Prostate gland (tissue), 2 donors: ENCODE measurements at places on chromosomes 1 and 21. TPM values are rescaled to one million over a fixed set of nuclear protein-coding genes. Genes with fewer than 3 reads are reported as not detected.

Gene RAB25
- total RNA-seq: 100 TPM

Gene KCNJ9
- not detected for total RNA-seq

Gene KRTAP20-3
- not detected for total RNA-seq

Gene S100A1
- 9.1 TPM for total RNA-seq

GRCh38 chr1:172382990-172383389 is 37.5 kb upstream of the C1orf105 start:
- no peak for DNase-seq
- H3K27me3 ChIP-seq: no peaks in the 10 kb centered on the region
- H3K27ac ChIP-seq: no peak overlapping the region
- no peak overlapping the region for H3K4me3 ChIP-seq
- H3K36me3 ChIP-seq: no peaks in the 10 kb centered on the region
- no peaks in the 10 kb centered on the region for H3K4me1 ChIP-seq

DNA sequence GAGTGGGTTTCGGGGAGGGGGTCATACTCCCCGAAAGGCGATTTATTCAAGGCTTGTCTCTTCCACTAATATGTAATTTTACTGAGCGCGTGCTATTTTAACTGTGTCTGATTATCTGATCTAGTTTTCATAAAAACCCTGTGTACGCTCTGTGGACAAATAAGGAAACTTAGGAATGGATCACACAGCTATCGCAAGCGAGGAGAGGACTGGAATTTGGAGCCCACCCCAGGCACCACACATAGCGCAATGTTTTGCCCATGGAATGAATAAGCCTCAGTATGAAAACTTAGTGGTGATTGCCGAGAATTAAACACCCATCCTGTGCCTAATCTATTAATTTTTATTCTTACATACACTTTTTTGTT is 9.8 kb upstream of the RAB42 start:
- peaks cover 3% of the 10 kb centered on the region for H3K4me1 ChIP-seq
- H3K36me3 ChIP-seq: peaks cover 12% of the 10 kb centered on the region
- peak overlapping the region; percentile 84 for H3K27ac ChIP-seq
- no peak for DNase-seq
- H3K4me3 ChIP-seq: peak overlapping the region; percentile 75
- H3K27me3 ChIP-seq: no peaks in the 10 kb centered on the region

DNA sequence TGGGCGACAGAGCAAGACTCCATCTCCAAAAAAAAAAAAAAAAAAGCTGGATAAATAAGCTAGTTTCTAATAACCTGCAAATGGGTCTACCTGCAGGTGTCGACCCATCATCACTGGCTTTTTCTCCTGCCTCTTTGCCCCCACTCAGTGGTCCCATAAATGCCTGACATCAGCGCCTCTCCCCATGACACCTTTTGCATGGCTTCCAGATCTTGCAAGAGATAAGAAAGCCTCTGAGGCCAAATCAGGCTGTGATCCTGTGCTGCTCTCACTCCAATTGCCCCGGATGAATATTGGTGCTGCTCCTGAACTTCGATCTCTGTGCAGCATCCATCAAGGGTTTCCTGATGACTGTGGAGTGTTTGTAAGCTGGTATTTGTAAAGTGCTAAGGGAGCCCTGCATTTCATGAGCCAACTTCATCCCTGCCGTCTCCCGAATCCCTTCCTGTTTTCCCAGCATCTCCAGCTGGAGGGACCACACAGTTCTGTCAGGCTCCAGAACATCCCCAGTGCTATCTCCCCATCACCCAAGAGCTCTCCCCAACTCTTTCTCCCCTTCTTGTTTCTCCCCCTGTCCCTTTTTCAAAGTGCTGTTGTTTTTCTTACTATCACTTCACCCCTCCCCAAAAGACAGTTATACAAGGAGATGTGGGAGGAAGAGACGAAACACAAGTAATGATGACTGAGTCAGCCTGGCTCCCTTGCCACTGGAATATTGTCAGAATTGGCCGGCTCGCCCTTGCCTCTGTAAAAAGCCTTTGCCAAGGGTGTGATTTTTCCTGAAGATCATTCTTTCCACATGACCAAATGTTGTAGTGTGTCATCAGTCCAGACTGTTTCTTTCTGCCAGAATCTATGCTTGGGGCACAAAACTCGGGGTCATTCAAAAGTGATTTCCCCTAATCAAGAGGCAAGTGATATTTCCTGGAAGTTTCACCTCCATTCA is 2.8 kb upstream of the EFHD2 start:
- no peak for DNase-seq
- H3K36me3 ChIP-seq: no peaks in the 10 kb centered on the region
- H3K4me3 ChIP-seq: no peak overlapping the region
- no peak overlapping the region for H3K27ac ChIP-seq
- no peaks in the 10 kb centered on the region for H3K27me3 ChIP-seq

DNA sequence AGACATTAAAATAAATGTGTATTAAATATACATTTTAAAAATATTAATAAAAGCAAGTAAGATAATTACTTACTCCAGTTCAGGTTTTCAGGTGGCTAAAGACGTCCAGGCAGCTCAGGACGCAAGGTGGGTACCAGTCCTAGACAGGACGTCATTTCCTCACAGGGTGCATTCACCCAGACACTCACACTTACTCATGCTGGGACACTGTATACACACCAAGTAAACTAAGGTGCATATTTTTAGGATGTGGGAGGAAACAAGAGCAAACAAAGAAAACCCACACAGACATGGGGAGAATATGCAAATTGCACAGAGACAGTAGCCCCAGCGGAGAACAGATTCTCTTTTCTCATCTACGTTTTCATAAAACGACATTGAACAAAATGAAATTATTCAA is 457.9 kb downstream of the BRINP3 start:
- H3K27me3 ChIP-seq: no peaks in the 10 kb centered on the region
- no peak overlapping the region for H3K4me3 ChIP-seq
- no peaks in the 10 kb centered on the region for H3K4me1 ChIP-seq
- no peak for DNase-seq

- H3K36me3 ChIP-seq: peaks cover 7% of the 10 kb centered on the region
- H3K4me3 ChIP-seq: no peak overlapping the region
- H3K27ac ChIP-seq: no peak overlapping the region
- H3K4me1 ChIP-seq: no peaks in the 10 kb centered on the region
- no peaks in the 10 kb centered on the region for H3K27me3 ChIP-seq
Measured at GRCh38 chr21:43741423-43742096, 22.6 kb downstream of the PDXK start.
